ENCODE measurements at places on chromosomes 4 and X.

DNA sequence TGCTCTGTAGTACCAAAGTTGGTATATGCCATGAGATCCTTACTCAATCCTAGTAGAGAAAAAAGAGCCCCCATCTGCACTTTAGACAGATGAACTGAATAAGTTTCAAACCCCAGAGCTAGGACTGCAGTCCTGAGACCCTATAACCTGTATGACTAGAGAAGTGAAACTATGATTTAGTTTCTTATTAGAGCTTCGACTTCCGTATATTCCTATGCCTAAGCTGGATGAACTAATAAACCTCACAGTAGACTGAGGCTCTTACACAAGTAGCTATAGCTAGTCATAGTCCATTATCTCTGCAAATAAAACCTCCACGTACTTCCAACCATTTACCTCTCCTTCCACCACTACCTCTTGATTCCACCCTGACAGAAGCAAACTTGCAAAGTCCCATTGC, 6.3 kb upstream of the OTUD4 start:
- DNase-seq = no peak

DNA sequence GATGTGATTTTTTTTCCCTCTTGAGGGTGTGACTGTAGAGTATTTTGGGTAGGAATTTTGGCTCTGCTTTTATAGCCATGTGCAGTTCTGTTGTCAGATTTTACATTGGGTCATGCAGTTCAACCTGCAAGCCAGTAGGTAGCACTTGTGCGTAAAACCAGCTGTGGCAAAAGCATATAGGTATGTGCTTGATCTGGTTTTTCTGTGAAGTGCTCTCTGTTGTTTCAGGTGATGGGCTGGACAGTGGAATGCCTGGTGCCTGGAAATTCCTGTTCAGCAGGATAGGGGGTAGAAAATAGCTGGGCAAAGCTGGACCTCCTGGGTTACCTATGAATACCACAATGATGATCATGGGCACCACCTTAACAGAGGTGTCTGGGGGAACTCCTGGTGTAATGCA, 584.2 kb upstream of the PCDH10 start:
- DNase-seq = no peak

- peak; percentile 12 for DNase-seq
These were observed 35.7 kb upstream of the GABRQ start for GRCh38 chrX:152601848-152602616.

DNA sequence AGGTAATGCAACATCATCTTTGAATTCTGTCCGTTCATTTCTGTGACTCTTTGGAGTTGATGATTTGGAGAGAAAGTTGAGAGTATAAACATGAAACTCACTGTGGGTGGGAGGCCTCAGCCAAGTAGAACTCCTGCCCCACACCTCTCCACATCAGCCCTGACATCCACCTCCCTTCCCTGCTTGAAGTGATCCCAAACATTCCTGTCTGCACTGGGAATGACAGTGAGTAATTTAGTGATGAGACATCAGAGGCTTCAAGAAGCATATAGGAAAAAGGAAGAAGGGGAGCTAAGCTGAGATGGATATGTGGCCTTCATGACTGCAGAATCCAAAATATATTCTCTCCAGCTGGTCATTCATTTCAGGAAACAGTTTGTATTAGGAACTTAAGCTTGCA, 151.8 kb downstream of the SPATA18 start:
- DNase-seq = no peak

- peak; percentile 38 for DNase-seq
These were observed 10.5 kb downstream of the PPAT start for GRCh38 chr4:56424697-56425514.

DNA sequence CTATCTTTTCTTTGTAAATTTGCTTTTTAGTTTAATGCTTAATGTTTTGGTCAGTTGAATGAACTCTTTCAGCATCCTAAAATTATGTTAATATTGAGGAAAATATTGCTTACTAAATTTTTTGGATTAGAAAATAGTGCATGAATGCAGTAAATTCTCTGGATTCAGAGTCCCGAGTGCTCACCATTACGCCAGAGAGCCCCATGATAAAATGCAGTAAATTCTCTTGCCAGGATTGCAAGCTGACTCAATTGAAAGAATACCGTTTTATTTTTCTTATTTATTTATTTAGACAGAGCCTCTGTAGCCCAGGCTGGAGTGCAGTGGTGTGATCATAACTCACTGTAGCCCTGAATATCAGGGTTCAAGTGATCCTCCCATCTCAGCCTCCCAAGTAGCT, 60.9 kb upstream of the ENPEP start:
- no peak for DNase-seq

GRCh38 chrX:71225009-71225408, 2.0 kb downstream of the GJB1 start:
- peak; percentile 7 for DNase-seq

- no peak for DNase-seq
These were observed 56.9 kb downstream of the BCOR start for GRCh38 chrX:40040686-40041461.

DNA sequence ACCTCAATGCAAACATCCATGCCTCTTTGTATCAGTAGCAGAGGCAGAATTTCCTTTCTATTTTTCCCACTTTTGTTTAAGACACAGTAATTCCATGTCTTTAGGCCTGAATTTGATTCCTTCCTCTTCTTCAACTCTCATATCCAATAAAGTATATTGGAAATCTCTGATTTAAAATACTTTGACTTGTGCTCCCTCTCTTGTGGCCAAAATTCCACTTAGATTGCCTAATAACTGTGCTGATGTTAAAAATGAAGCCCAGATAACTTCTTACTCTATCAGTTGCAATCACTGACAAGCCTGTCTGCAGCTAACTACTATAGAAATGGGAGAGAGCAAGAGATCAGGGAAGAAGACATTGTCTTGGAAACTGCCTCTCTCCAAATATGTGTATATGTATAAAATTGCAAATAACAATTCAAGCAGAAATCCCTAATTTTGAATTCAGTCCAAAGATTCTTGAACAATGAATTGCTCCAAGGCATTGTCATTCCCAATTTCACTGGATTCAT, 163.5 kb upstream of the SPIN4 start:
- peak; percentile 11 for DNase-seq

- peak; percentile 36 for DNase-seq
These were observed 50.0 kb downstream of the COX18 start for GRCh38 chr4:73019462-73020047.

DNA sequence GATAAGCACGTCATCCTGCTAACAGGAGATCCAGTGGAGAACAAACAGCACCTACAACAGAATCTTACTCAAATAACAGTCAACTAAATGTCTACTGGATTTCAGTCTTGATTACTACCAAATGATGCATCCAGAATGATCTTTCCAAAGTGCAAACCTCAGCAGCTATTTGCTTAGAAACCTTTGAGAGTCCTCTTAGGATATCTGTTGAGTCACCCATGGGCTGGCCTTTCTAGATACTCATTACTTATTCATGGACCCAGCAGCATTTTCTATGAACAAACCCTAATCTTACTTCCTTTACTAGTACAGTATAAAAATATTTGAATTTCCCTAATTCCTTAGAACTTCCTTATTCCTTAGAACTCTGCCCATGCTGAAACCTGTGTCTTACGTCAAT, 118.5 kb upstream of the PABPC4L start:
- DNase-seq = no peak

GRCh38 chr4:147480891-147481576, at the start of gene EDNRA:
TSS of gene EDNRA (plus strand) at chr4:147481097. CDS start at chr4:147485682, 4,585 bp downstream.
- DNase-seq = peak; percentile 63

DNA sequence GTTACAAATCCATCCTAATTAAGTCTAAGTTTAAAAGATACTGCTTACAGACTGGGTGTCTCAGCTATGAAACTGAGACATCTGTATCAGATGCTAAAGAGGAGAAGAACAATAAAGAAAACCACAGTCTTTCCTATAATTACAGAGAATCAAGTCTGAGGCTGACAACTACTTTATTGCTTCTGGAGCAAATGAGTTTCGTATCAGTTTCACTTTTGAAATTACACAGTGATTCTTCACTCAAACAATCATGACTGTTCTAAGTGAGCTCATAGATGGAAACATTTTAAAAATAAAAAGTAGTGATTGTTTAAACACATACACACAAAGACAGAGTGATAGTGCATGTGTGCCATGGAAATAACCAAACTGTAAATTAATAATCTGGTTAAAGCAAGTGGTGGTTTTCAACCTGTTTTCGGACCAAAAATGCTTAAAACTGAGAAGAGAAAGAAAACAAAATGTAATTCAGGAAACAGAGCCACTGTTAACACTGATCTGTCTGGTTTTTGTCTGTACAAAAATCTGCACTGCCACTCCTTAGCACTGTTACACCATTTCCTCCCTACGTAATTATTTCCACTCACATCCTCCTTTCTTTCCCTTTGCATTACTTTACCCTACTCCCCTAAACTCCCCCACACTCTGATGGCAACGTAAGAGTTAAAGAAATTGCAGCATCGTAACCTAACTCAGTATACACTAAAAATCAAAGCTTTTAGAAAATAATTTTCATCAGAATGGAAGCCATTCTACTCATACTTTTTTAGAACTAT, 12.5 kb downstream of the RFC1 start:
- peak; percentile 73 for DNase-seq

DNA sequence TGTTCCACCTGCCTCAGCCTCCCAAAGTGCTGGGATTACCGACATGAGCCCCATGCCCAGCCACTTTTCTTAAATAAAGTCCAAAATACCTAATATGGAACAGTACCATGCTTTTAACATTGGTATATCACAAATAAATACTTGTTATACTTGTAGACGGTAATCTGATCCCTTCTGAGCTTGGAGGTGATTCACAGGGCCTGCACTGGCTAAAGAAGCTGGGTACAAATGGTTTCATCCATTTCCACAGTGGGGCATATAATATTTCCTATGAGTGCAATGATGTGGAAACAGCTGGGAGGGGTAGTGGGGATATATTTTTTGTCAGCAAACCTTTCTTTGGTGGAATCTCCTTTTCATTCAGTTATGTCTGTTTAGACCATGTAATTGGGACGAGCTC, 35.8 kb downstream of the PLK4 start:
- DNase-seq = peak; percentile 37

- no peak for DNase-seq
These were observed 23.3 kb upstream of the TMSB4X start for GRCh38 chrX:12951595-12951975.

- DNase-seq = no peak
These were observed 476.8 kb downstream of the PACRGL start for GRCh38 chr4:21177092-21177491.

- DNase-seq = peak; percentile 28
These were observed 51.9 kb upstream of the USP9X start for GRCh38 chrX:41033299-41033698.

DNA sequence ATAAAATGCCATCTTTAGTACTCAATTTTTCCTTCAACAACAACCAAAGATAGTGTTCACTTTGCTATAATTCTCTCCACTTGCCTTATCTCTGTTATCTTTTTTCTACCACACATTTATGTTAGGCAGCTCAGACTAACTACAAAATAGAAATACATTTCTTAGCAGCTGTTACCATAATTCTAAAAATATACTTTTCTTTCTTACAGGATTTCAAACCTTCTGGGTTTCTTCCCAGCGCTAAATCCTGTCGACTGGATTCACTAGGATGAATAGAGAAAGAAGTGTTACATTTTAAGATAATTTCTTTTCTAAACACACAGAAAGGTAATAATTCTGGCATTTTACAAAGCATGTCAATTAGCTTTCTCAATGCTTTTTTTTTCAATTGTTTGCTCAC, 105.5 kb upstream of the GK2 start:
- DNase-seq = no peak

DNA sequence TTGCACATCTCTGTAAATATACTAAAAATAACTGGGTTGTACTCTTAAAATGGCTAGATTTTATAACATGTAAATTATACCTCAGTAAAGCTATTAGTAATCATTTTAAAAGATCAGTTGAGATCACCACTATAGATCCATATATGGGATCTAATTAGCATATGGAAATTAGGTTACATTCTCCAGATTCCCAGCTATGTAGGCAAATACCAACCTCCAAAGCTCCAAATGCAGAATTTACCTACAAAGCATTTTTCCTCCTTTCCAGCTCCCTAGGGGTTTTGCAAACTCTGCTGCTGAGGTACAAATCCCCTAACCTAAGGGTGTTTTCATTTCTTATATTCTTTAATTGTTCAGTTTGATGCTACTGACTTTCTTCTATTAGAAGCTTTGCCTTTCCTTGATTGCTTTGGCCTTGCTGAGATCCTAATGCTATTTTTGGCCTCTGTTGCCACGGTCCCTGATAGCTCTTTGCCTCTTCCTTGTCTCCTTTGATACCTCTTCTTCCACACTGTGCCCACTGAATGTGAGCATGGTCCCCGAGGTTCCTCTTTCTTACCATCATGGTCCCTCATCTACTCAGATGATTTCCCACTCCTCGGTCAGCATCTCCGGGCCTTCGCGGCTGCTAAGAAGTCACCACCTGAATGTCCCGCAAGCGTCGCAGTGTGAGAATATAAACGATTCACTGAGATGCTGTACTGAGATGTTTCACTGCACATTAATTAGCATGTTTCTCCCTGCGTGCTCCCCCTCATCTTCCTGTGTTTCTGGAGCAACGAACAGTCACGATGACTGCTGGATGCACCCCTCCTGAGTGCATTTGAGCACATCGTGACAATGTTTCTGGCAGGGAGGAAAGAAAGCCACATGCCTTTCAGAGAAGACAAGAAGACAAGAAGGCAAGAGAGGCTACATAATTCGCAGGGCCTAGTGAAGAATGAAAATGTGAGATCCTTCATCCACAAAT, 23.8 kb downstream of the ENPP6 start:
- DNase-seq = no peak

GRCh38 chr4:10347281-10347795, 109.9 kb downstream of the ZNF518B start:
- no peak for DNase-seq

DNA sequence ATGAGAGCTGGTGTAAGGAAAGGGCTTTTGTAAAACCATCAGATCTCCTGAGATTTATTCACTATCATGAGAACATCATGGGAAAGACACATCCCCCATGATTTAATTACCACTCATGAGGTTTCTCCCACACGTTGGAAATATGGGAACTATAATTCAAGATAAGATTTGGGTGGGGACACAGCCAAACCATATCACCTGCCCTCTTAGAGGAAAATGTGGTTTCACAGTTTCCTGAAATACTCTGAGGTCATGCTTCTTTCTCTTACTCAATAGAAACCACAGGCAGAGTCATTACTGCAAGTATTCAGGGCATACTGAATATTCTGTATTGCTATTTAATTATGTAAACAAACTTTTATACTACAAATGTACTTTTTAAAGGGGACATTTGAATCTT, 1453.3 kb downstream of the PCDH18 start:
- DNase-seq = peak; percentile 78

DNA sequence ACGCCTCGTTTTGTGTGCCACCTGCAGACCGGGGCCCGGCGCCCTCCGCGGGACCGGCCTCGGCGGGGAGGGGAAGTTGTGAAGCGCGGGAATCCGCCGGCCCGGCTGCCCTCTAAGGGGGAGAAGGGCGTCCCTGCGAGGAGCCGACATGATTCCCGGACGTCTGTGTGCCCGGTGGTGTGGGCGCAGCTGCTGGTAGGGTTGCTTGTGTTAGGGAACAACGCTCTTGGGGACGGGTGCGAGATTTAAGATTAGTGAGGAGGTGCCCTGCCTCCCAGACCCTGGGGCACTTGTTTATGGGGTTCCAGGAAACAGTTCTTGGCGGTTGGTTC, 627 bp downstream of the CDKN2AIP start:
- DNase-seq = no peak

GRCh38 chr4:115770046-115770543, 656.7 kb upstream of the NDST4 start:
- no peak for DNase-seq
